ENCODE measurements at places on chromosomes 2 and 18. TPM values are rescaled to one million over a fixed set of nuclear protein-coding genes. Genes with fewer than 3 reads are reported as not detected.

The DNAH6 gene
- 0.05 TPM for total RNA-seq

The KCNE4 gene
- total RNA-seq, result 0.69 TPM

The RBM43 gene
- total RNA-seq, result 3.5 TPM

The PDE11A gene
- 0.67 TPM for total RNA-seq

The SLC23A3 gene
- 0.48 TPM for total RNA-seq

The PAX3 gene
- total RNA-seq, result not detected

The MAP3K19 gene
- total RNA-seq, result not detected

The TUBB8B gene
- total RNA-seq, result not detected

The EFR3B gene
- 12.3 TPM for total RNA-seq

The TMEM17 gene
- total RNA-seq, result 4.3 TPM

The TMEM237 gene
- total RNA-seq, result 22.5 TPM

The RABL2A gene
- total RNA-seq, result 8.9 TPM

The GCC2 gene
- 17.2 TPM for total RNA-seq

The STK16 gene
- 32.1 TPM for total RNA-seq

The SEPTIN10 gene
- 45.1 TPM for total RNA-seq

The REG3A gene
- not detected for total RNA-seq

The VRK2 gene
- 29.6 TPM for total RNA-seq

The KCNK3 gene
- 0.81 TPM for total RNA-seq

The LRRC30 gene
- not detected for total RNA-seq

The DOK6 gene
- total RNA-seq, result not detected

The TWIST2 gene
- total RNA-seq, result 16.6 TPM

The FSHR gene
- not detected for total RNA-seq

The PFN4 gene
- 1.6 TPM for total RNA-seq

All from A549 treated with GW870086 at 1 μM for 4 hours (cell line).